ENCODE measurements at places on chromosomes 5 and 9.
A peak's percentile ranks its signal among the peaks of the same experiment; 100 is the strongest.

- no peak for DNase-seq
These were observed 60.9 kb downstream of the ARHGEF28 start for GRCh38 chr5:73686912-73687311.

- DNase-seq, result no peak
These were observed 378 bp downstream of the DROSHA start for GRCh38 chr5:31531543-31531887.

GRCh38 chr5:38692346-38692745, 135.9 kb upstream of the LIFR start:
- DNase-seq, result no peak

DNA sequence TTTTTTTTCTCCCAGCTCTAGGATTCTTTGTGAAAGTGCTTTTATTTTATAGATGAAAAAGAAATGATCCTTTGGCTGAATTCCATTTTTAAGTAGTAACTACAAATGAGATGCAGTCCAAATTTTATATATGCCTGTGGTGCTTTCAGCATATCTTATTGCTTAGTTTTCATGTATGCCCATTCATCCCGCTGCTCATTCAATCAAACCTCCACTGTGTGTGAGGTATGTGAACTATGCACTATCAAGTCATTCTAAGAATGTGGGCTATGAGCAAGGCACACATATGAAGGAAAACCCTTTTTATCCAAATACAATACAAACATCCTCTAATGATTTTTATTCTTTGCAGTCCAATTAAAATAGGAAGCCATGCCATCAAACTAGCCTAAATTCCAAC, 1069.1 kb upstream of the DMAC1 start:
- DNase-seq, result no peak

- peak; percentile 83 for DNase-seq
These were observed 7.1 kb downstream of the FPGS start for GRCh38 chr9:127809540-127810377.

DNA sequence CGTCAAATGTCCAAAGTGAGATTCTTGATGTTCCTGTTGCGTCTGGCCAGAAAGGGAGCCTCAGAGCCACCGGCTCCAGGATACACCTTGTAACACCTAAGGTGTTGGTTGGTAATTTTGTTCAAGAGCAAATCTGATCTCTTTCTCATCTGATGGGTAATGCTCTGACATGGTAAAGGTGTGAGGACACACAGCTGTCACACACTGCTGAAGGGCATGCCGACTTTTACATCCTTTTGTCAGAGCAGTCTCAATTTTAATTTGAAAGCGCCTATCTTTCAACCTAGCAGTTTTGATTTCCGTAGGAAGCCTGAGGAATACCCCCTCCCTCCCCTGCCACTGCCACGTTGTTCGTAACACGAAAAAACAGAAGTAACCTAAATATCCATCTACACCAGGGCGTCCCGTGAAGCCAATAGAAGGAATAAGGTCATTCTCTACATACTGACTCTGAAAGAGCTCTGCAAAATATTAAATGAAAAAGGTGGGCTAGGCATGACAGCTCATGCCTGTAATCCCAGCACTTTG, 57.4 kb downstream of the TSTD2 start:
- DNase-seq, result no peak

DNA sequence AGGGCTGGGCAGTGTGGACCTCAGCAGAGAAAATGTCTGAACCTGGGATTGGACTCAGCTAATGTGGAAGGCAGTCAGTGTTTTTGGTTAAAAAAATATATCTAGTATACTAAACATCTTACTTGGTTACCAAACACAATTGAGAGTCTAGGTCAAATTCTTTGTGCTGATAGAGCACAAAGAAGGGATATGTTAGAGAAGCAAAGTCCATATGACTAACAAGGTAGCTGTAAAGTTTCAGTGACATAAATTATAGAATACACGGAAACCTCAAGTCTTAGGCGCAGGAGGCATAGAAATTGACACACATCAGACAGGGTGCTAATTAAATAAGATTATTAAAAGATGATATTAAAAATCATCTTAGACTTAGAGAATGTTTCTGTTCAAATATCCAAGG, 718.3 kb downstream of the TLR4 start:
- no peak for DNase-seq

GRCh38 chr9:14159440-14160216, 154.3 kb downstream of the NFIB start:
- no peak for DNase-seq

- no peak for DNase-seq
These were observed 344.6 kb downstream of the OSTF1 start for GRCh38 chr9:75432888-75433287.

DNA sequence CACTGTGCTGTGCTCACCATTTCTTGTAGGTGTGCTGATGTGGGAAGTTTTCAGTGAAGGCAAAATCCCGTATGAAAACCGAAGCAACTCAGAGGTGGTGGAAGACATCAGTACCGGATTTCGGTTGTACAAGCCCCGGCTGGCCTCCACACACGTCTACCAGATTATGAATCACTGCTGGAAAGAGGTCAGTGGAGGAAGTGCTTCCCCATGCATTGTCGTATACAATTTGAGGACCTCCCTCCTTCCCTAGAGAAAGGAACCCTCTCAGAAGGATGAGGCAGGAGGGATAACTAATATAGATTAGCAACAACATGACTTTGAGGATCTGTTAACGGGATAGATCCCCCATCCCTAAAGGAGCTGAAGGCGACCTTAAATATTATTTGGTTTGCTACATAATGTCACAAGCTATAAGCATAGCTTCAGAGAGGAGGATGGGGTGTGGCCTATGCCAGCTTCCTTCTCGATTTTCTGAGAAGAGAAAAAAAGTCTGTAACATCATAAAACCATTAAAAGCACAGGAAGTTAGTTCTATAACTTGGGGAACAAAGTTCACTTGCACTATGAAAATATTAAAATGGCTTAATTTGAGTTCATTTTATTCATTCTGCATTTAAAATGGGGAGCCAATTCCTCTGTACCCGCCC, 17.0 kb upstream of the CYFIP2 start:
- DNase-seq, result no peak

GRCh38 chr5:53991942-53992341, 318.4 kb downstream of the ARL15 start:
- DNase-seq, result no peak
